ENCODE measurements at places on chromosomes 7 and 10.

GRCh38 chr7:31043051-31043471, 9.0 kb upstream of the ADCYAP1R1 start:
- DNase-seq = no peak

GRCh38 chr7:113727486-113727885, 191.3 kb downstream of the PPP1R3A start:
- no peak for DNase-seq

- no peak for DNase-seq
Measured at GRCh38 chr7:572416-573268, 53.0 kb upstream of the PDGFA start.

- no peak for DNase-seq
Measured at GRCh38 chr10:7862121-7862514, 43.8 kb downstream of the TAF3 start.

- DNase-seq = no peak
Measured at GRCh38 chr10:128046953-128047290, 79.3 kb downstream of the MKI67 start.

- DNase-seq = no peak
Measured at GRCh38 chr10:71520042-71520441, 123.3 kb downstream of the CDH23 start.

DNA sequence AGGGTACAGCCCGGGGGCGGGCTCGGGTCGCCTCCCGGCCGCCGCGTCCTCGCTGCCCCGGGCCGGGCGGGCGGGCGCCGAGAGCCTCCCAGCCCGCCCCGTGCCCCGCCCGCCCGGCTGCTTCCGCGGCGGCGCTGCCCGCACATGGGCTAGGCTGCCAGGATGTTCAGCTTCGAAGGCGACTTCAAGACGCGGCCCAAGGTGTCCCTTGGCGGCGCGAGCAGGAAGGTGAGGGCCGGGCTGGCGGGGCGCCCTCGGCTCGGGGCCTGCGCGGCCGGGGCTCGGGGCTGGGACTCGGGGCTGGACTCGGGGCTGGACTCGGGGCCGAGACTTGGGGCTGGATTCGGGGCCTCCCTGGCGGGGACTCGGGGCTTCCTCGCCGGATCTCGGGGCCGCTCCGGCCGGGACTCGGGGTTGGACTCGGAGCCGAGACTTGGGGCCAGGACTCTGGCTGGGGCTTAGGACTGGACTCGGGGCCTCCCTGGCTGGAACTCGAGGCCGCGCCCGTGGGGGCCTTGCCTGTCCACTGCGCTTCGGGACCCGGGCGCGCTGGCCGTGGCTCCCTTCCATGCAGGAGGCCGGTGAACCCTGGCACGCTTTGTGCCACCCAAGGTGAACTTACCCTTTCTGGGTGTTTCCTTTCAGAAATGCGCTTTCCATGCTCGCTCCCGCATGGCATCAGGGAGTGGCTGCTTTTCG, 534 bp downstream of the UBE3C start:
- DNase-seq = peak; percentile 42
